ENCODE measurements at places on chromosomes 1 and 21.

DNA sequence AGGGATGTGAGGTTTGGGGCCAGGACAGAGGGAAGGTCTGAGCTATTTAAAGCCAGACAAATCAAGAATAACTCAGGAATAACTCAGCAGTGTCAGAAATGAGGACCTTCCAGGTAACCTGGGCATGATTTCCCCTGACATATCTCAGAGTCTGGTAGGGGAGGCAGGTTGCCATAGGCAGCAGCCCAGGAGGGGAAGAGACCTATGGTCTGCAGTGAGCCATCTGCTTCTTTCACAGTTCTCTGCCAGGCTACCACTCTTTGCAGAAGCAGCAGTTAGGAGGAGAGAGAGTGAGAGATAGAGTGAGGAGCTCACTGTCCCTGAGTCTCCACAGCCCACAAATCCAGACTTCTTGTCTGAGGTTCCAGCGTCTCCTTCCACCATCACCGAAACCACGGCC lies 6.3 kb upstream of the VSIG8 start:
- DNase-seq: peak; percentile 15

GRCh38 chr1:5927506-5928370 lies 64.5 kb downstream of the NPHP4 start:
- DNase-seq: no peak

- no peak for DNase-seq
Measured at GRCh38 chr1:67464746-67465145, 34.5 kb upstream of the SERBP1 start.

- peak; percentile 77 for DNase-seq
Measured at GRCh38 chr1:20848162-20848561, 61.1 kb upstream of the HP1BP3 start.

- DNase-seq: no peak
Measured at GRCh38 chr1:36166136-36166535, 10.2 kb downstream of the MAP7D1 start.

DNA sequence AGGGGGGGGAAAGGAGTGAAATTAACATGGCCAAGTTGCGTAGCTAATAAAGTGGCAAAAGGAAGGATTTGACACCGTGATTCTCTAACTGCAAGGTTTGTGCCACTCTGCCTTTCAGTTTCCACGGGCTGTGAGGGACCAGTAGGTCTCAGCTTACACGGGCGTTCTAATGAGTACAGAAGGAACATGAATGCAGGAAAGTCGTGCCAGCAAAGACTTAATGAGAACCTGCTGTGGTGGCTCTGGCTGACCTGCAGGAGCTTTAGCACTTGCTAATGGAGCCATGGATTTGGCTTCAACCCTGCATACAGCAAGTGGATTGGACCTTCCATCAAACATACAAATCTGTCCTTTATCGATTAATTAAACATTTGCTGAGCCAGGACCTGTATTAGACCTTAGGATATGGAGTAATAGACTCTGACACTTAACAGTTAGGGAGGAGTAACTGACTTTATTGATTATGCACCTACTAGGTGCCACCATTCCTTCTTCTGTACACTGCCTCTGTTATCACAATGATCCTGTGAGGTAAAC lies 15.1 kb upstream of the PITHD1 start:
- DNase-seq: peak; percentile 28

DNA sequence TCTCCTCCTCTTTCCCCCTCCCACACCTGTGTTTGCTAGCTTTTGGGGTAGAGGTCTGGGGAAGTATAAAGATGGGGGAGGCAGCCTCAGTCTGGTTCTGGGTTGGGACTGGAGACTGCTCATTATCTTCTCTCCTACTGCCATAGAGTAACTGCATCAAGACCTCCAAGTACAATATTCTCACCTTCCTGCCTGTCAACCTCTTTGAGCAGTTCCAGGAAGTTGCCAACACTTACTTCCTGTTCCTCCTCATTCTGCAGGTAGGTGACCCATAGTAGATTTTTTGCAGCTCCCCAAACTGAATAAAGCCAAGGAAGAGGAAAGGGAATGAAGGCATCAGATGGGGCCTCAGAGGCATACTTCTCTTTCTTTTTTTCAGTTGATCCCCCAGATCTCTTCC lies 5.3 kb downstream of the ATP8B2 start:
- DNase-seq: no peak

DNA sequence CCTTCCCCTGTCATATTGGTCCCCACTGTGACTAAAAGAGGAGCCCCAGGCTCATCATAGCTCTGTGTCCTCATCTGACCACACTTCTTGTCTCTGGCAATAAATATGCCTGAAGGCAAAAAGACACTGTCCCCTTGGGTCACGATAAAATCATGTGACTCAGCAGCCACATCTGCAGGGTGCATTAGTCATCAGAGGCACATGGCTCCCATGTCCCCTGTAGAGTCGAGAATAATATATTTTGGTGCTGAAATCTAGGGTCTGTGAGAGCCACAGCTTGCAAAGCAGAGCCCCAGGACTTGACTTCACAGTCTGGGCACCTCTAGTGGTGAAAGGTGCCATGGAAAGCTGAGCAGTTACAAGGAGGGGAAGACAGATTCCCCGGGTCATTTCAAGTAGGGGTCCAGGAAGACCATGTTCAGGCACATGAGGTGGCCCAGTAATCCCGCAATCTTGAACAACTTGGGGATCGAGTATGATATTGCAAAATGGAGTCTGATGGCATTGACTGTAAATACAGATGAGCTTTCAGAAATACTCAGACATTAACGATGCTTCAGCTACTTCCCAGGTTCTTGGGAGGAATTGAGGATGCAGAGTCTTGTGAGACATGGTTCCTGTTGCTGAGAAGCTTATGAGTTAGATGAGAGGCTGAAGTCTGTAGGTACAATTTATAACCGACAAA lies 68.6 kb downstream of the SLC35F3 start:
- no peak for DNase-seq

DNA sequence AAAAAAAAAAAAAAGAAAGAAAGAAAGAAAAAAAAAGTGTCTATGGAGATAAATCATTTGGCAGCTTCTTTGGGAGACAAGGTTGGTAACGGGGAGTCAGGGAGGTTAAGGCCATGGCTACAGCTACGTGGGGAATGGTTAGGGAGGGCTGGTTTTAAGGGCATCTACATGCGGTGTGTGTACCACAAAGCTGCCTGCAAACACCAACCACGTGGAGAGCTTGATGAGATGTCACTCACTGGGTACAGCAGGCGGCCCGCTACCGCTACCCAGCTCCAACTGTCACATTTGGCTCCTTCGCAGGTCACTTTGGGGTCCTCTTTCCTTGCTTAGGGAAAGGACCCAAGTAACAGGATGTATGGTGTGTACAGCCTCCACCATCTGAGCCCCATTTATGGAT lies 4.2 kb downstream of the NPPB start:
- DNase-seq: peak; percentile 19

DNA sequence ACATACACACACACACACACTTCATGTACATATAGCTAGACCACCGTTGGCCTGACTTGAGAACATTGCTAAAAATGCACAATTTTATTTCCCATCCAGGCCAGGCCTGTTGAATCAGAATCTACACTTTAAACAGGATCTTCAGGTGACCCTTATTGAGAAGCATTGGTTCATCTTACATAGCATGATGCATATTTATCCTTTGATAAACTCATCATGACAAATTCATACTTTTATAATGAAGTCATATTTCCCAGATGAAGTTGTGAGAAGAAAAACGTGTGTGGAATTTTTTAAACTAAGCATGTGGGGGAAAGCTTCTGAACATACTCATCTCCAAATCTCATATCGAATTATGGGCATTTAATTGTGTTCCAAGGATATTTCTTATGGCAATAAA lies 877.7 kb downstream of the MRPL39 start:
- no peak for DNase-seq

DNA sequence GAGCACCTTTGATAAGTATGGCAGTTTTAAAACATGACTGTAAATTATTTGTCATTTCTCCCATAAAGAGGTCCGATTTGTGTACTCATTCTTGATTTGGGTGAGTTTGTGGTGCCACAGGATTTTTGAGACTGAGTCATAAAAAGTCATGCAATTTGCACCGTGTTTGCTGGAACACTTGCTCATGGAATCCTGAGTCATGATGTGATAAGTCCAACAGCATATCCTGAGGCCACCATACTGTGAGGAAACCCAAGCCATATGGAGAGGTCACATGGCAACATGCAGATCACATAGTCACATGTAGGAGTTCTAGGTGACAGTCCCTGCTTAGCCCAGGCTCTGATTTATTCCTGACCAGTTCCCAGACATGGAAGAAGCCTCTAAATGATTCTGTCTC lies 40.8 kb upstream of the PRRX1 start:
- peak; percentile 6 for DNase-seq

GRCh38 chr1:8680664-8681650 lies 136.5 kb downstream of the RERE start:
- no peak for DNase-seq

DNA sequence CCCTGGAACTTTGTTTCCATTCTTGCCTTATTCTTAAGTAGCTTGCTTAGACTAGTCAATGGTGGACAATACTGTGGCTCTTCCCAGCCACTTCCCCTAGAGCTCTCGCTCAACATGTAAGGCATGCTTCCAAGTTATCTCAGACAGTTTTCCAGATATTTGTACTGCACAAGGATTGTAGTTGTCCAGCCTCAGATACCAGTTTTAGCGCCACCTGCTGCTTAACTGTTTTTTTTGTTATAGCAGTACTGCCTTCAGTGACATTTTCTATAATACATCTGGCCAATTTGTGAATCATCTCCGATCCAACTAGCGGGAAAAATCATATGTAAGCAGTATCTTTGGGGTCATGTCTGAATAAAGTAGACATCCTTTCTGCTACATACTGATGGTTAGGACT lies 346.7 kb upstream of the ADGRL4 start:
- peak; percentile 70 for DNase-seq

DNA sequence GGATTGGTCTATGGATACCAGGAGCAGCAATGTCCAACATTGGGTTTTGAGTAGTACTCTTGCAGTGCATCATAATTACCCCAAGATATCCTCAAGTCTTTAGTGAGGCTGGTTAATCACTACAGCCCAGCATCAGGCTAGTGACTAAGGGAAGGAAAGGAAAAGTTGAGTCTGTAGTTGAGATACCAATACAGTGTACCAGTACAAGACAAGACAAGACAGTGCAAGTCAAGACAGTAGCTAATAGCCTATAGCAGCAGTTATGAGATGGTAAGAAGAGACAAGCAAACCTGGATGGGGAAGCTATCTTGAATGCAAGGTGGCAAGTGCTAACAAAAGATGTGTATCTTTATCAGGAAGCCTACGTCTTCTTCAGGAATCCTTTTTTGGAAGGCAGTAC lies 13.3 kb upstream of the GNG12 start:
- no peak for DNase-seq

- DNase-seq: peak; percentile 58
Measured at GRCh38 chr21:18529254-18529653, 125.7 kb upstream of the TMPRSS15 start.

DNA sequence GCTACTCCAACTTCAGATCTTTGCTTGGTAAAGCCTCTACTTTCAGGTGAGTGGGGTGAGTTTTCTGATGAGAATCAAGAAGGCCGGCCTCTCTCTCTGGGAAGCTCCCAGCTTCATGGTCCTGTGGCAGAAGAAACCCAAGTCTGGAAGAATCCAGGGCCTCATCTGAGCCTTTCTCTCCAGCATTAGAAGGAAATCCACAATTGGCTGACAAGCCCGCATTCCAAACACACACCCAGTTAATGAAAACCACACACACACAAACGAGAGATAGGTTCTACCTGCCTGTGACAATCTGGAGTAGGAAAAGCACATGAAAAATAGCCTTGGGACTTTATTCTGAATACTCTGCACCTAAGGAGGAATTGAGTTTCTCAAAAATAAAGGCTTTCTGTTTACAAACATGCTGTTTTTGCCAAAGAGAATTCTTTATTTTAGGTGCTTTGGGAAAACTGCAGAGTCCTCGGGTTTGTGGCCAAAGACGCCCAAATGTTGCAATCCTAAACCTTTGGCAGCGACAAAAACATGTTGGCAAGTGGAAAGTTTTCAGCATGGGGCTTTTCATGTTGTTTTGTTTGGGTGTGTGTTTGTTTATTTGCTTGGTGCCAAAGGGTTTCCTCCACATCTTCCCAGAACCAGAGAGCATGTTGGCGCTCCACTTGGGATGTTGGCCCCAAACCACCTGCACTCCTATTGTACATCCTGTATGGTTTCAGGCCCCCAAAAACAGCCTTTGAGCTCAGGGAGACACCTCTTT lies 216.2 kb downstream of the SETD4 start:
- DNase-seq: no peak

GRCh38 chr1:173886746-173887611 lies 18.8 kb downstream of the ZBTB37 start:
- no peak for DNase-seq
